ENCODE measurements at places on chromosomes 3 and 15.

- DNase-seq, result no peak
These were observed 251.7 kb upstream of the TBL1XR1 start for GRCh38 chr3:177448987-177449359.

GRCh38 chr3:35680866-35681650 lies 41.7 kb downstream of the ARPP21 start:
- DNase-seq, result no peak

DNA sequence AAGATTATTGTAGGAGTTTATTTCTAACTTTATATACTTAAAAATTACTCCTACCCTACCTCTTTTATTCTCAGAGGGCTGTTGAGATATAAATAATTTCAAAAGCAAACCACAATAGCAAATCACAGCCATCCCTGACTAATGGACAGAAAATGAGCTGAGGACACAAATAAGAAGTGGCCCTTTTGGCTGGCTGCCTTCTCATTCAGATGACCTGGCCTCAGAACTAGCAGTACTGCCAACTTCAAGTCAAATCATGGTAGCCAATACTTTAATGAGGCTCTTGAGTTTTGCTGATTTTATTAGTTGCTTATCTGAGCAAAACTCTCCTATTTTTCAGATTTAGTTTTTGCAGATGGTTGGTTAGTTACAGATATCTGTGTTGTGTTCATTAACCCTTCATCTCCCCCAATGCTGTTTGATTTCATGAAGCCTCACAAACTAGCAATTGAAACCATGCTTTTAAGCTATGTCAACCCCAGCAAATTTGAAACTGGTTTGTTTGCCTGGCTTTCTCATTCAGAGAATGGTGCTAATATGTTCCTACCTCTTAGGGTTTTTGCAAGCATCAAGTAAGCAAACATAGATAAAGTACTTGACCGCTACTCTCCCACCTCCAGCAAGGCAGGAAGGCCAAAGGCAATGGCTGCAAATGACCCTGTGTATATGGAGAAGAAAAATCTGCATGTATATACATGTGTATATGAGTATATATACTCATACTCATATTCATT lies 73.4 kb upstream of the HACD2 start:
- no peak for DNase-seq

DNA sequence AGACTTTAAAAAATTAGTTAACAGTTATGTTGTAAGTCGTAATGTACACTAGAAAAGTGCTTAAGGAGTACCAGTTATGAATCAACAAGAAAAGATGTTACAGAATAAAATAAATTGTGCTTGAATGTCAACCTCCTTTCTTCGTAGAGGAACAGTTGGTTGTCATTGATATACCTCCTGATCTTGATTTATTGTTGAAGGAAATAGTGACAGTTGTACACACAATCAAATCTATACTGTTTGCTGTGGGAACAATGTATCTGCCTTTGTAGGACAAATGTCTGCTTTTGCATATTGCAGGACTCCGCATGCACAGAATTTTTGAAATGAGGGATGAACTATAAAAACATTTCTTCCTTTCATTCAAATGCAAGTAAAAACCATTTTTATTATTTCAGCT lies 19.2 kb downstream of the RASA2 start:
- DNase-seq, result no peak

DNA sequence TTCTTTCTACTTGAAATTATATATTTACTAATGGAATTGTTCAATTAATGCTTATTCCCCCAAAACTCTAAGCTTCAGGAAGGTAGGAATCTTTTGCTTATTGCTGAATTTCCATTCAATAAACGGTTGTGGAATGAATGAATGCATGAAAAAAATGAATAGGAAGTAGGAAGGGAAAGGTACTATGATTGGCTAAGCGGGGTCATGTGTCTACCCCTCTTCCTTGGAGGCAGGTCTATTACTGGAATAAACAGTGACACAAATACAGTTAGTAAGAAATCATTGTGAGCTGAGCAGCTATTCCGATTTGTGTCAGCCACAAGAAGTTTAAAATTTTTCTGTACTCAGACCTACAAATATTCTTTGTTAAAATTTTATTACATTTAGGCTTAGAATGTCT lies 10.5 kb upstream of the TRA2B start:
- no peak for DNase-seq

DNA sequence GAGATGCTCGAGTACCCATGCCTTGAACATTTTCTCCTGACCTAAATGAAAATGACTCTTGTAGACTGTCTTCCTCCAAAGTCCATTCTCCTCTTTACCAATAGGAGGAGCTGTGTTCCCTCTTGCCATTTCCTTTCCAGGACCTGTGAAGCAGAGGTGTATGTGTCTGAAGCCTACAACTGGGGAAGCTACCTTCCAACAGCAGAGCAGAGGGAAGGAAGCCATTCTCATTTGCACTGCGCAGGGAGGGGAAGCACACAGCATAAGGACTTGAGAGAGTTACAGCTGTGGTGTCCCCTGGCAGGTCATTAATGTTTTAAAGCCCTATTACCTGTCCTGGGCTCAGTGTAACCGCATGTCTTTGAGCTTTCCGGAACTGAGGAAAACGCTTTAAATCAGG lies 38.7 kb downstream of the HSPBAP1 start:
- no peak for DNase-seq

DNA sequence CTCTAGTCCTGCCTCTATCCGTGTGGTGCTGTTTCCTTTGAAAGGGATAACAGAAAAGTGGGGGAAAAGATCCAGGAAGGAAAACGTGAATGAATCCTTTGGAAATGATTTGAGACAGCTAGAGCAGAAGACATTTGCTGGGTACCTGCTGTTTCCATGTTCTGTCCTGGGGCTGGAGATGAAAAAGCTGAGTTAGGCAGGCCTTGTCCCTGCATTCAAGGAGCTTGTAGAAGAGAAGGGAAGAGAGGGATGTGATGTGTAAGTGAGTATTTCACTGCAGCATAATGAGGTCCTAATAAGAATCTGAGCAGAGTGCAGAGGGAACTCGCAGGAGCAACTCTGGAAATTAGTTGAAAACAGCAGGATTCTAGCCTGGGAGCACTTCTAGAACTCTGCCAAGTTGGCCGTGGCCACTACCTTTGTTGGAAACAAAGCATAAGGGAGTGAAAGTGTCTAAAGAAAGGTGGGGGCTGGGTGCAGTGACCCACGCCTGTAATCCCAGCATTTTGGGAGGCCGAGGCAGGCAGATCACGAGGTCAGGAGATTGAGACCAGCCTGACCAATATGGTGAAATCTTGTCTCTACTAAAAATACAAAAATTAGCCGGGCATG lies 13.8 kb upstream of the SEMA4B start:
- no peak for DNase-seq

DNA sequence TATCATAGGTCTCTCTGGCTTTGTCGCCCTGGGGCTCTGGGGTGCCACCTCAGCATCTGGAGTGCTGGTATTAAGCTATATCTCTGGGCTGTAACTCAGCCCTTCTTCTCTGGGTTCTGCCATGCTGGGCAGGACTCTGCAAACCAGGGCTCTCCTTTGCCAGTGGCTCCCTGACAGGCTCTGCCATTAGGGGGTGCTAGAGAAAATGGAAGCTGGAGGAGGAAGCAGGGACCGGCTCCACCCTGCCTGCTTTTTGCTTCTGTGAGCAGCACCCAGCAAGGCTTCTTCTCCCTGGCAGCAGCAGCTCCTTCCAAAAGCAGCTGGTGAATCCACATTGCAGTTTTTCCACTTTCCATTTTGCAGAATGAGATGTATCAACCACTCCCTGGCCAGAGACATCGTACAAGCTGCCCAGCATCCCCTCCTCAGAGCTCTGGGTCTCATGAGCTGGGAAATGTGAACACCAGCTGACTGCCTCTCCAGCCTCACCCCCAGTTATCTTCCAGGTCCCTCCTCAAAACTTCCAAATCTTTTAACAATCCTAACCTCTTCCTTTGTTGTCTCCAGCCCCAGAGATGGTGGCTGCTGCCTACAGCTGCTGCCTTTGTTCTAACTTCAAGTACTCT lies 165.0 kb downstream of the ABHD5 start:
- DNase-seq, result no peak

DNA sequence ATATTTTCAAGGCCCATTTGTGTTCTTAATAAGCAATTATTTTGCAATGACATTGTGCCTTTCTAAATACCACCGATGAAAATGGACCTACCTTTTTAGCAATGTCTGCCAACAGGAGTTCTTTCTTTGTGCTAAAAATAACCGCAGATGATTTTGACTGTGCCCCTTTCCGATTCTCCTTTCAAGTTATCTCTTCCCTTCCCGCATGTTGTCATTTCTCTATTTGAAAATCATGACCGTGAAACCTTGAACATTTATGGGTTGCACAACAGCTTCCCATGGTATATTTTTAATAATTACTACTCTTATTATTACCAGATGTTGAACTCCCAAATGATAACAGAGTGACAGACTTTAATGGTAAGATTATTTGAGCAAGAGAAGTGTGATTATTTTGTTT lies 10.3 kb upstream of the ETFA start:
- no peak for DNase-seq

- no peak for DNase-seq
These were observed 3.4 kb upstream of the MGLL start for GRCh38 chr3:127825756-127826155.

GRCh38 chr15:79132770-79133169 lies 42.2 kb upstream of the RASGRF1 start:
- DNase-seq, result no peak

DNA sequence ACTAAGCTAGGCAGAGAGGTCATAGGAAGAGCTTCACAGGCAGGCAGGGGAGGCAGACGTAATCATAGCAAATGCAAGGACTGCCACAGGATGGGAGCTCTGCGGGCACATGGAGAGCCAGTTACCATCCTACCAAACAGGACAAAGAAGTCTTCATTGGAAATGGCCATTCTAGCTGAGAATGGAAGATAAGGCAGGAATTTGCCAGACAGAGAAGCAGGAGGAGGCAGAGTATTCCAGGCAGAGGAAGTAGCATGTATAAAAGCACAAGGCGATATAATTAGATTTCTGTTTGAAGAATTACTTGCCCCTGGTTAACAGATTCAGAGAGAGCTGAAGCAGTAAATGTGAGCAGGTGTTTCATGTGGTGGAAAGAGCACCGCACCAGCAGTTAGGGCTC lies 3.5 kb upstream of the SEMA5B start:
- no peak for DNase-seq

- no peak for DNase-seq
These were observed 255.4 kb upstream of the ARPP21 start for GRCh38 chr3:35383719-35384555.

- DNase-seq, result peak; percentile 68
These were observed at the start of gene CSK for GRCh38 chr15:74781431-74782258. TSS of gene CSK (plus strand) at chr15:74782080. CDS start at chr15:74798298, 16,218 bp downstream.

DNA sequence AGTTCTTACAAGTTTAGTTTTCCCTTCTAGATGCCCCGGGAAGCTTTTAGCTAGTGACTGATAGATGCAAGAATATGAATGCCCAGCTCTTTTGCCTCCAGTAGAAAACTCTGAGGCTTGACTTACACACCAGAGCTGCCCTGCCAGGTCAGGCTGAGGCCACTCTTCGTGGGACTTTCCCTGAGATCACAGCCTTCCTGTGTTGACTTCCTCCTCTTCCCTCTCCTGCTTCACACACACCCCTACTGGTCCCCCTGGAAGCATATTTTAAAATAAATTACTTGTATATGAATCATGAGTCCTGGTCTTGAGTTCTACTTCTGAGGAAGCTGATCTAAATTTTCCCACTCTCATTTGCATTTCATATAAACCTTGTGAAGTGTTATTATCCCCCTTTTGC lies 413.7 kb downstream of the PDCD6IP start:
- no peak for DNase-seq

GRCh38 chr15:60887139-60887538 lies 342.0 kb downstream of the RORA start:
- DNase-seq, result no peak

GRCh38 chr3:195542316-195542697 lies 818 bp downstream of the PPP1R2 start:
- no peak for DNase-seq

DNA sequence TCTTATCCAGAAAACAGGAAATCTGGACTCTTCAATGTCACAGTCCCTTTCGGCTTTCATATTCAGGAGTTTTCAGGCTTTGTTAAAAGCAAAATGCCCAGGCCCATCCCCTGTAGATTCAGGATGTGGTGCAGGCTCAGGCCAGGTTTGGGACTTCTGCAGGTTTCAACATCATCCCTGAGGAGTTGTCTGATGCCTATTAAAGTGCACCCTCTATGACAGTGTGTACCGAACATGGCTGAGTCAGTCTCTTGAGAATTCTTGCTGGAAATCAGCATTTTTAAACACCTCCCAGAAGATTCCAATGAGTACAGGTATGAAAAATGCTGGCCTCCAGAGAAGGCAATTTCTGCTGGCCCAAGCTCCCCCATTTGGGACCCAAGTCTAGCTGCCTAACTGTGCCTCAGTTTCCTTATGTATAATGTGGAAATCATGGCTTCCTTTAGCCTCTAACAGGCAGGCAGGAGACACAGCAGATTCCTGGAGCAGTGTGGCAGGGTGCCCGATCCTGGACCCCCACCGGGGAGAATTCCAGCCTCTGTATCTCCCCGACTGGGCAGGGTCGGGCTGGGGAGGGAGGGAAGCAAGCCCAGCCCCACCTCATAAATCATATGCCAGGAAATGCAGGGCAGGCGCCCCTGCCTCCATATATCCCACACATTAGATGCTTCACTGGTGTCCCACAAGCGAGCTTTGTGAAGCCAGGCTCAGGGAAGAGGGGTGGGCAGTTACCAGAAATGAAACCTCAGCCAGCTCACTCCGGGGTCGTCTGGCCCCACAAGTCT lies 44.4 kb upstream of the SLC6A11 start:
- DNase-seq, result no peak

- DNase-seq, result peak; percentile 59
These were observed 2.4 kb downstream of the EHD4 start for GRCh38 chr15:41969851-41970431.

- no peak for DNase-seq
These were observed 204.5 kb downstream of the XXYLT1 start for GRCh38 chr3:195066441-195066841.

DNA sequence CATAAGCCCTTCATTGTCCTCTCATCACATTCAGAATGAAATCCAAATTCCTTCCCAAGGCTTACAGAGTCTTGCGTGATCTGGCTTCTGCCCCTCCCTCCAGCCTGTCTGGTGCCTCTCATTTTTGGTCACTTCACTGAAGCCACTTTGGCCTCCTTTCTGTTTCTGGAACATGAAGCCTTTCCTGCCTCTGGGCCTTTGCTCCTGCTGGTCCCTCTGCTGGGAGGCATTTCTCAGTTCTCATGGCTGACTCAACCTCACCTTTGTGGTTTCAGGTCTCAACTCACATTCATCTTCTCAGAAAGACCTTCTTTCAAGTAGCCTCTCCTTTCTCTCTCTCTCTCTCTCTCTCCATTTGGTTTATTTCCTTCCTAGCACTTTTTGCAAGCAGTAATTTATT lies 43.9 kb upstream of the BHLHE40 start:
- DNase-seq, result no peak

GRCh38 chr3:113712129-113712528 lies 15.7 kb upstream of the USF3 start:
- no peak for DNase-seq

DNA sequence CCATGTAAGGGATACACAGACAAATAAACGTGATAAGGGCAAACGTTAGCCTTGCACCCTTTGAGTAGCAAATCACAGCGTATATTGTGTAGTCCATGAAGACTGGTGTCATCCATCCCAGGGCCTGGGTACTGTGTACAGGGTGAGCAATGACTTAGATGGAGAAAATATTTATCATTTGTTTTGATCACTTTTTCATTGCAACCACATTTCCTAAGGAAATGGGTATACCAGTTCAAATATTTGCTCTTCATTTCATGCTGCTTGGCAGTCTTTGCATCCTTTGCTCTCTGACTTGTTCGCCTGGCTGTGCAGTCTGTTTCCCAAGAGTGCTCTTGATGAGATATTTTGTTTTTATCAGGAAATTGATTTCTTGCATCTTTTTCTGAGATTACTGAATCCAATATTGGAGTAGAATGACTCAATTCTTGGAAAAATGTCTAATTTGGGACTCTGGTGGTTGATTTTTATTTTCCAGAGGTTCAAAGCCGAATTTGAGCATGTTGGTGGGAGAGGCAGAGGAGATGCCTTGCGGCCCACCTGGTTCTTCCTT lies 424.6 kb upstream of the SEMA6D start:
- DNase-seq, result no peak

Data from effector memory CD4-positive, alpha-beta T cell (primary cell).